ENCODE measurements at places on chromosomes 13 and 19. TPM values are rescaled to one million over a fixed set of nuclear protein-coding genes. Genes with fewer than 3 reads are reported as not detected.

MPV17L2 gene
- total RNA-seq, result 7.3 TPM

ZSCAN5A gene
- 4.5 TPM for total RNA-seq

HNRNPA1L2 gene
- 7.6 TPM for total RNA-seq

DNA sequence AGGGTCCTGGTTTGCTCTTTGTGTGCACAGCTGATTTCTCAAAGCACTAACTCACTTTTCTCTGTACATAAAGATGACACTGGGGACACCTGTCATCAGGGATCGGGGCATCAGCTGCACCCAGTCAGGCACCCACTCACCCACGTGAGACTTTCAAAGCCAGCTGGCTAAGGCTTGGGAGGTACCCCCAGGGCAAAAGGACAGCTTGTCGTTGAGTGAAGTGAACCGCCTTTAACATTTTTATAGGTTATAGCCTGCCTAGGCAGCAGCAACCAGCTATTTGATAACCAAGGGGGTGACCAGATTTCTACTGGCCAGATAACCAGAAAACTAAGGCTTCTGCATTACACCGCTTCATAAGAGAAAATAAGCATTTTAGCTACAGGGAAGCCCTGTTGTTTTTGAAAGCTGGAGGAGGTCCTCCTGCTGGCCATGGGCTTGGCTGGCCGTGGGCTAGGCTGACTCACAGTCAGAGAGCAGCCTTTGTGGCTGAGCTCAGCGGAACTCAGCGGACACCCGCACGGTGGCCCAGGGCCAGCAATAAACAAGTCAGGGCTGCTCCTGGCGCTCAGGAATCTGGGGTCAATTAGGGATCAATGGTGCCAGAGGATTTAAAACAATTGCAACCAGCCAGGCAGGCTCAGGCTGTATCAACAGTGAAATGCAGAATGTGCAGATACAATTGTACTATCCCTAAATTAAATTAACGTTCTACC lies 57.1 kb downstream of the ALOX5AP start:
- H3K27ac ChIP-seq, result no peak overlapping the region
- H3K4me1 ChIP-seq, result peaks cover 35% of the 10 kb centered on the region
- H3K27me3 ChIP-seq, result no peaks in the 10 kb centered on the region
- no peak for DNase-seq
- H3K36me3 ChIP-seq, result no peaks in the 10 kb centered on the region

ZNF460 gene
- 45.8 TPM for total RNA-seq

- H3K36me3 ChIP-seq, result no peaks in the 10 kb centered on the region
- H3K4me3 ChIP-seq, result no peak within 1 kb of the TSS
- H3K27ac ChIP-seq, result no peak within 1 kb of the TSS
- no peaks in the 10 kb centered on the region for H3K4me1 ChIP-seq
- DNase-seq, result no peak
Measured at GRCh38 chr19:30371960-30372824, at the start of gene ZNF536. TSS of gene ZNF536 (plus strand) at chr19:30372384. CDS start at chr19:30443563, 71,179 bp downstream.

- H3K36me3 ChIP-seq, result no peaks in the 10 kb centered on the region
- no peak for DNase-seq
- no peak overlapping the region for H3K27ac ChIP-seq
- H3K4me3 ChIP-seq, result no peak overlapping the region
- peaks cover 12% of the 10 kb centered on the region for H3K4me1 ChIP-seq
- H3K27me3 ChIP-seq, result no peaks in the 10 kb centered on the region
Measured at GRCh38 chr13:30313311-30313710, 6.0 kb upstream of the KATNAL1 start.

SPRY2 gene
- total RNA-seq, result 0.29 TPM

BEST2 gene
- total RNA-seq, result not detected

DNA sequence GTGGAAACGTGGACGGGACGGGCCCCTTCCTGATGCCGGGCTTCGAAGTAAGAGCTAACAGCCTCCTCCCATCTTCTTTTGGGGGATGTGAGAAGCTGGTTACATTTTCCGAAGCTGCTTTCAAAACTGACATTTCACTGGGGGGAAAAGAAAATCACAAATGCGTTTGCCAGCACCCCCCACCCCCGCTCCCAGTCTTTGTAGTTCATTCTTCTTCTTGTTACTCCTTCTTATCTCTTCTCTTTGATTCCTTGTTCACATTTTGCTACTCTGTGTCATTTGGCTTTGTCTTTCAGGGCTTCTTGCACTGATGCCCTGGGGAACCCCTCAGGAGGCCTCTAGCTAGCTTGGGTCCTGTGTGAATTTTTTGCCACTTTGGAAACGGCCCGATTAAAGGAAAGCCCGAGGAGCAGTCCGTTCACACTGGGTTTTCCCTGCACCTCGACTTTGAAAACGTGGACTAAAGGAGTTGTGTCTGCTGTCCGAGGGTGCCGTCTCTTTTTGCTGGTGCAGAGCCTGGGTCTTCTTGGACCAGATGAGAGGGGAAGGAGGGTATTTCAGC lies 1.3 kb downstream of the CARM1 start:
- no peaks in the 10 kb centered on the region for H3K27me3 ChIP-seq
- peak overlapping the region; percentile 55 for H3K27ac ChIP-seq
- peak overlapping the region; percentile 79 for H3K4me3 ChIP-seq
- DNase-seq, result peak; percentile 50

DNA sequence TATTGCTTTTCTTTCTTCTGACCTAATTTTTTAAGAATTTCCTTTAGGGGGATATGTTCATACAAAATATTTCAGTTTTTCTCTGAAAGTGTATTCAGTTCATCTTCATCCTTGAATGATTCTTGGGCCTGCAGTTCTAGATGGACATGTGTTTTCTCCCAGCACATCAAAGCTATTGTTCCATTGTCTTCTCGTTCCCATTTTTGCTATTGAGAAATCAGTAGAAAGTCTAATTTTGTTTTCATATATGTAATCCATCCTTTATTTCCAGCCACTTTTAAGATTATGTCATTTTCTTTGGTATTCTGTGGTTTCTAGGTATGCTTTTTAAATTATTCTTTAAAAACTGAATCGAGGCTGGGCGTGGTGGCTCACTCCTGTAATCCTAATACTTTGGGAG lies 15.8 kb upstream of the GRAMD1A start:
- H3K4me3 ChIP-seq, result no peak overlapping the region
- peaks cover 6% of the 10 kb centered on the region for H3K36me3 ChIP-seq
- H3K4me1 ChIP-seq, result peaks cover 37% of the 10 kb centered on the region
- no peaks in the 10 kb centered on the region for H3K27me3 ChIP-seq
- no peak overlapping the region for H3K27ac ChIP-seq
- no peak for DNase-seq

TLE6 gene
- 2.5 TPM for total RNA-seq

DNA sequence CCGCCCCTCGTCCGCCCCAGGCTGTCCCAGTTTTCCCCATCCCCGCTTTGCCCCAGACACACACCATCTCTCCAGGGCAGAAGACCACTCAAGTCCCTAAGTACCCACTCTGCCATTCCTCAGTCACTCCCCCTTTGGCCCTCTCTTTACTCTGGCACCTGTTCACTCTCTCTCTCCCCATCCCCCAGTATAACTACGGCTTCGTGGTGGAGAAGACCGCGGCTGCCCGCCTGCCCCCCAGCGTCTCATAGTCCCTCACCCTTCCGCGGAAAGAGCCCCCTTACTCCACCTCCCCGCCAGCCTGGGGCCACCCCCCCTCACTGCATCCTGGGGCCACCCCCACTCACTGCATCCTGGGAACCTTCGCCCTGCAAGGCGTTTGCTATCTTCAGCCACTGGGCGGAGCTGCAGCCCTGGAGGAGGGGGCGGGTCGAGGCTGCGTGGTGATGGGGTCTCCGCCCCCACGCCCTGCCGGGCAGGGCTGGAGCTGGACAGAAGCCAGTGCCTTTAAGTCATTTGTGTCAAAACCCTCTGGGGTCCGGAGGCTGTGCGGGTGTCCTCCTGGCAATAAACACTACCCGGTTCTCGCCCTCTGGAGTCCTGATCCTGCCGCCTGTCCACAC lies 5.0 kb downstream of the MVB12A start:
- no peak overlapping the region for H3K27ac ChIP-seq
- peak; percentile 57 for DNase-seq
- peaks cover 12% of the 10 kb centered on the region for H3K4me1 ChIP-seq
- H3K36me3 ChIP-seq, result peaks cover 8% of the 10 kb centered on the region
- no peak overlapping the region for H3K4me3 ChIP-seq

PPM1N gene
- 3.5 TPM for total RNA-seq

CEACAM21 gene
- 40.9 TPM for total RNA-seq

GRCh38 chr19:55095260-55096060 lies 19.8 kb downstream of the EPS8L1 start:
- H3K4me1 ChIP-seq, result no peaks in the 10 kb centered on the region
- DNase-seq, result no peak
- H3K36me3 ChIP-seq, result peaks cover 7% of the 10 kb centered on the region
- no peak overlapping the region for H3K27ac ChIP-seq
- H3K4me3 ChIP-seq, result no peak overlapping the region
- no peaks in the 10 kb centered on the region for H3K27me3 ChIP-seq

UHRF1 gene
- total RNA-seq, result 119 TPM

DNA sequence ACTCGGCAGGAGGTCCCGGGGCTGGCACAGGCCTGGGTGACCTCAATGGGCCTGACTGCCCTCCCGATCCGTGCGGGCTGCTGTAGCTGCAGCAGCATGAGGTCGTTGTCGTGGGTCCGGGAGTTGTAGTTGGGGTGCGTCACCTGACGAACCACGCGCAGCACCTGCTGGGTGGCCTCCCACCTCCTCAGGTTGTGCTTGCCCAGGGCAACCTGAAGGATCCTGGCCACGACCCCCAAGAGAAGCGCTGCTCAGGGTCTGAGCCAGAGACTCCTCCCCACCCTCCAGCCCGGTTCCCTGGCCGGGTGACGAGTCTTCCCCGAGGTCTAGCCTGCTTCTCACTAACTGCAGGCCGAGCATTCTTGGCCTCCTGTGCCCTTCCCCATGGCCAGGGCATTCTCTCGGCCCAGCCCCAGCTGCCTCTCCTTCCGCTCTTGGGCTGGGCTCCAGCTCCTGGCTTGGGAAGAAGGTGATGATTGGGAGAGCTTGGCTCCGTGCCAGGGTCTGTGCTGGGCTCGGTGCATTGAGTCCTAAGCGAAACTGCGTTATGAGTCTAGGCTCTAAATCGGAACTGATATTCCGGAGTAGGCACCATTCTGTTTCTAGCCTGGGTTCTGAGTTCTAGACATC lies 3.1 kb downstream of the KLK14 start:
- H3K4me1 ChIP-seq, result no peaks in the 10 kb centered on the region
- H3K36me3 ChIP-seq, result no peaks in the 10 kb centered on the region
- DNase-seq, result no peak
- no peak overlapping the region for H3K4me3 ChIP-seq
- H3K27me3 ChIP-seq, result peaks cover 6% of the 10 kb centered on the region

DNA sequence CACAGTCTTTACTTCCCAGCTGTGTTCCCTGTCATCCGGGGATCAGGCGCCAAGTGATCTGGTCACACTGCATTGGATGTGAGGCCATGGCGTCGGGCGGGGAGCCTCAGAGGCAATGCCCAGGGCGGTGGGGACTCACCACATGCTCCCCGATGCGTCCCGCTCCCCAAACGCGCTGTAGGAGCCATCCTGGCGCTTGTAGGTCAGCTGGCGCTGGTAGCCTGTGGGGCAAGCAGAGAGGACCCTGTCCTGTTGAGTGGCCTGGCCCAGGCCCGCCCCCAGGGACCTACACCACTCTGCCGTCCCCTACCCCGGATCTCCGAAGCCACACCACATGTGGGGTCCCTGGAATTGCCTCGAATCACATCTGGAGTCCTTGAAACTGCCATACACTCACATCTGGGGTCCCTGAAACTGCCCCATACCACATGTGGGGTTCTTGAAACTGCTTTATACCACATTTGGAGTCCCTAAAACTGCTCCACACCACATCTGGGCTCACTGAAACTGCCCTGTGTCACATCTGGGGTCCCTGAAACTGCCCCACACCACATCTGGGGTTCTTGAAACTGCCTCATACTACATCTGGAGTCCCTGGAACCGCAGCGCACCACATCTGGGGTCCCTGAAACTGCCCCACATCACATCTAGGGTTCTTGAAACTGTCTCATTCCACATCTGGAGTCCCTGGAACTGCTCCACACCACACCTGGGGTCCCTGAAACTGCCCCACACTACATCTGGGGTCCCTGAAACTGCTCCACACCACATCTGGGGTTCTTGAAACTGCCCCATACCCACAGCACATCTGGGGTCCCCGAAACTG lies 33.2 kb downstream of the F2RL3 start:
- DNase-seq, result no peak
- no peak overlapping the region for H3K27ac ChIP-seq
- no peaks in the 10 kb centered on the region for H3K4me1 ChIP-seq

- no peaks in the 10 kb centered on the region for H3K27me3 ChIP-seq
- H3K4me3 ChIP-seq, result no peak overlapping the region
- H3K4me1 ChIP-seq, result peaks cover 62% of the 10 kb centered on the region
- H3K36me3 ChIP-seq, result no peaks in the 10 kb centered on the region
- no peak for DNase-seq
Measured at GRCh38 chr19:51123802-51124201, 904 bp upstream of the SIGLEC9 start.

DNA sequence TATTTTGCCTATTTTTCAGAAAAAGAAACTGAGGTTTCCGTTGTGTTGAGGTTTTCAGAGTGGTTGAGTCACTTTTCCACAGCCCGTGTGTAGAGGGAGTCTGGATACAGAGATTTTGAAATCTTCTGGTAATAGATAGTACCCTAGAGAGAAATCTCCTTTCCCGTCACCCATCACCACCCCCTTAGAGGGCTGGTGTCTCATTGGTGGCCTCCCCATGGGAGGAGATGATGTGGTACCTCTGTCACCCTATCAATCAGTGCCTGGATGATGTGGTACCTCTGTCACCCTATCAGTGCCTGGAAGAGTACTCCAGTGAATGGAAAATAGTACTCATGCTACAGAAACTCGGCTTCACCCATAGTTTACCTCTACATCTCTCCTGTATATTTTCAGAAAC lies 42.2 kb upstream of the SERP2 start:
- no peak overlapping the region for H3K4me3 ChIP-seq
- no peaks in the 10 kb centered on the region for H3K36me3 ChIP-seq
- no peak overlapping the region for H3K27ac ChIP-seq
- H3K27me3 ChIP-seq, result peaks cover 12% of the 10 kb centered on the region

GRCh38 chr19:27966390-27966816 lies 1246.5 kb downstream of the UQCRFS1 start:
- no peak overlapping the region for H3K4me3 ChIP-seq
- H3K27me3 ChIP-seq, result no peaks in the 10 kb centered on the region
- peaks cover 2% of the 10 kb centered on the region for H3K4me1 ChIP-seq
- no peak for DNase-seq

- H3K4me1 ChIP-seq, result peaks cover 28% of the 10 kb centered on the region
Measured at GRCh38 chr13:48315969-48316650, 12.6 kb downstream of the RB1 start.

GRCh38 chr13:33352526-33352925 lies 67.0 kb upstream of the STARD13 start:
- H3K4me3 ChIP-seq, result no peak overlapping the region
- no peak for DNase-seq
- no peak overlapping the region for H3K27ac ChIP-seq
- H3K36me3 ChIP-seq, result no peaks in the 10 kb centered on the region

- DNase-seq, result no peak
- no peaks in the 10 kb centered on the region for H3K36me3 ChIP-seq
- H3K4me1 ChIP-seq, result peaks cover 6% of the 10 kb centered on the region
- no peak overlapping the region for H3K4me3 ChIP-seq
- no peak overlapping the region for H3K27ac ChIP-seq
- H3K27me3 ChIP-seq, result peaks cover 31% of the 10 kb centered on the region
Measured at GRCh38 chr19:13297023-13297422, 146.8 kb downstream of the IER2 start.

GRCh38 chr19:34847393-34847792 lies 74.4 kb upstream of the ZNF599 start:
- peaks cover 6% of the 10 kb centered on the region for H3K36me3 ChIP-seq
- no peaks in the 10 kb centered on the region for H3K27me3 ChIP-seq
- H3K4me3 ChIP-seq, result no peak overlapping the region
- no peak for DNase-seq
